ENCODE measurements at places on chromosomes 1 and 21. TPM values are rescaled to one million over a fixed set of nuclear protein-coding genes. Genes with fewer than 3 reads are reported as not detected.

The SPRR2B gene
- total RNA-seq = not detected

The PIK3R3 gene
- 0.56 TPM for total RNA-seq

The KRTAP19-3 gene
- not detected for total RNA-seq

The GRHL3 gene
- not detected for total RNA-seq

Measured in activated T-helper 17 cell treated with anti-CD3 and anti-CD28 coated beads, Interleukin-2, amount 50 U/mL, for 72 hours (primary cell).